Lung (tissue), 17 donors: ENCODE measurements at places on chromosomes 16 and 17. TPM values are rescaled to one million over a fixed set of nuclear protein-coding genes. Genes with fewer than 3 reads are reported as not detected.

CDRT15 gene
- not detected for total RNA-seq

CACNA1G gene
- total RNA-seq, result 3.6 TPM

SP6 gene
- total RNA-seq, result 2.5 TPM

XAF1 gene
- 30.3 TPM for total RNA-seq

OR1F1 gene
- total RNA-seq, result not detected

MYCBPAP gene
- 6.4 TPM for total RNA-seq
